Activated CD8-positive, alpha-beta memory T cell treated with anti-CD3 and anti-CD28 coated beads for 4 hours (primary cell): ENCODE measurements at places on chromosomes 4 and X.

- DNase-seq, result no peak
Measured at GRCh38 chrX:153343674-153344073, 9.7 kb downstream of the ZNF275 start.

DNA sequence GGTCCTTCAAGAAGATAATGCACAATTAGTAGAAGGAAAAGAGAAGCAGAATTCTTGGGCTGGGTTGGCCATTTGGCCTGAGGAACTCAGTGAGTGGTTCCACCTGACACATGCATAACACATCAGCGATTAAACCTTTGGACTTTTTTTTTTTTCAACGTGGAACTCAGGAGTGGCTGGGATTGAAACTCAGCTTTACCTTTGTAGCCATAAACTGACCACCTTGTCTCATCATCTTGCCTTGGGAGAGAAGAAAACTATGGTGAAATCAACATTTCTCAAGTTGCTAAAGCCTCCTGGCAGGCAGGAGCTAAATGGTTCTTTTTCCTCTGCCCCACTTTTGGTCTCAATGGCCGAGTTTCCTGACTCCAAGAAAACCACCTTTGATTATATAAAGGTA is 16.3 kb downstream of the PTTG2 start:
- DNase-seq, result no peak

DNA sequence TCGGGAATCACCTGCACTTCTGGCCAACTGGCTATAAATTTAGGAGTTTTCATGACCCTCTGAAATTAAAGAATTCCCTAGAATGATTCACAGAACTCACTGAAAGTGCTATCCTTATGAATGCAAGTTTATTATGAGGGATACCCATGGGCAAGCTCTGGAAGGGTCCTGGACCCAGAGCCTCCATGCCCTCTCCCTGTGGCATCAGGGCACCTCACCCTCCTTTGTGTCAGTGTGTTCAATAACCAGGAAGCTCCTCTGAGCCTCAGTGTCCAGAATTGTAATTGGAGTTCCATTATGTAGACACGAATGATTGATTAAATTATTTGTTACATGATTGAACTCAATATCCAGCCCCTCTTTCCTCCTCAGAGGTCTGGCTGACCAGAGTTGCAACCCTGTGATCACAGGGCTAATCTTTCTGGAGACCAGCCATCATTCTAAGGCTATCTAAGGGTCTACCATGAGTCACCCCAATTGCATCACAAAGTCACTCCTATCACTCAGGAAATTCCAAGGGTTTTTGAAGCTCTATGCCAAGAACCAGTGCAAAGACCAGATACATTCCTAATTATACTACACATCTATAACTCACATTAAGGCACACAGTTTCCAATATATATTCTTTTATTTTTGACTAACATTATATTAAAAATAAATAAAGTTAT is 8.9 kb downstream of the ANXA3 start:
- DNase-seq, result no peak

- no peak for DNase-seq
Measured at GRCh38 chrX:8848911-8849310, 47.7 kb upstream of the FAM9A start.

DNA sequence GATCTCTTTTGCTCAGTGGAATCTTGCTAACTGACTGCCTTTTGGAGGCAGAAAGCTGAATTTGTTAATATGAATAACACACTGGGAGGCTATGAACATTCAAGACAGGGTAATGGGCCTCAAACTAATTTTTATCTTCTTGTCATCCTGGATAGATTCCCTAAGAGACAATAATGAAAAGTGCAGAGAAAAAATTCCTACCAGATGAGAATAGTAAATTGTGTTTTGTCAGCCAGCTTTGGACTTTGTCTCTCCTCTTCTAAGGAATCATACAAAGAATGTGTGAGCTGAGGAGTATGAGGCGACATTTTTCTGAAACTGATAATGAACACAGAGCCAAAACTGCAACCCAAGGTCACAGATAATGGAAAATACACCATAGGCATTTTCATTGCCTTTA is 649.3 kb downstream of the IQCM start:
- DNase-seq, result no peak

DNA sequence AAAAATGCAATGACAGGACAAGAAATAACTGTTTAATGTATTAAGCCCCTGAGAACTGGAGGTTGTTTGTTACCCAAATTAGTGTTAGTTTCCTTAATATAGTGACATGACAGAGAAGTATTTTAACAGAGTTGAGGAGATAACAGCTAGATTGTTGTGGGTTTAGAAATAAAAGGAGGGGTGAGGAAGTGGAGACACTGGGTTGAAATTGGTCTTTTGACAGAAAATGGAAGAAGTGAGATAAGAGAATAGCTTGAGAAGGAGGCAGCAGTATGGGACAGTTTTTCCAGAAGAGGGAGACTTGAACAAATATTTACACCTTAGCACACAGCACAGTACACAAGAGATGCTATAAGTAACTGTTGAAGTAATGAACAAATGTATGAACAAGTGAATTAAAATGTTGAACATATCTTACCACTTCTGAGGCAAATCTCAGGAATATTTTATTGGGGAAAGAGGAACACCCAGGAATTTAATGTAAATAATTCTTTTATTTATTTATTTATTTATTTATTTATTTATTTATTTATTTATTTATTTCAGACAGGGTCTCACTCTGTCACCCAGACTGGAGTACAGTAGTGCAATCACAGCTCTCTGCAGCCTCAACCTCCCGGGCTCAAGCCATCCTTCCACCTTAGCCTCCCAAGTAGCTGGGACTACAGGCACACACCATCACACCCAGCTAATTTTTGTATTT is 58.0 kb upstream of the EGFL6 start:
- no peak for DNase-seq

DNA sequence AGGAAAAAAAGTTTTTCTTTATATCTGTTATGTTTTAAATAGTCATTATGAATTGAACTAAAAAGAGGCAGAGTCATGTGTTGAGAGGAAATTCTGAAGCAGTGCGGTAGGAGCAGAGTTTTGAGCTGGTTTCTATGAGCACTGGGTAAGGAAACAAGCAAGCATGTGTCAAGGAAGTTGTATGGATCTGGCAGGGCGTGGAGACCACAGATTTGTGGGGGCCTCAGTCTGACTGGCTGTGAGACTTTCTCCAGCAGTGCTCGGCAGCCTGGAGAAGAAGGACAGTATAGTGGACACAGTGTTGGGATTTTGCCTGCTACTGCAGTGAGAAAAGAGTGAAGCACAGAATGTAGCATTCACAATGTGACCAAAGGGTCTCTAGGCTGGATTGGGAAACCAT is 399.1 kb downstream of the INPP4B start:
- DNase-seq, result no peak

DNA sequence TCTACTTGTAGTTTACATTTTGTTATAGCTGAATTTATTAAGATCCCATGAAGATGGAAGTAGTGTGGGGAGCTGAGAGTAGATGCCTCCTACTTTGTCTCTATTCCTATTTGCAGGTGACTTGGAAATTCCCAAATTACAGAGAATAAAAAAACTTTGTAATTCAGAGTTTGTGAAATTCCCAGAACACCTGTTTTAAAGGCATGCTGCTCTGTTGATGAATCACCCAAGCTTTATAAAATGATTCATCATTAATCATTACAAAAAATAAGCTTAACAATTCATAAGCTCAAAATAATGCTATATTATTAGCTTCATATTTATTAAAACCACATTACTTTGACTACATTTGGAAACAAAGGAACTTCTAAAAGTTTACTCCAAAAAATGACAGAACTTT is 856.3 kb downstream of the RPA4 start:
- no peak for DNase-seq

DNA sequence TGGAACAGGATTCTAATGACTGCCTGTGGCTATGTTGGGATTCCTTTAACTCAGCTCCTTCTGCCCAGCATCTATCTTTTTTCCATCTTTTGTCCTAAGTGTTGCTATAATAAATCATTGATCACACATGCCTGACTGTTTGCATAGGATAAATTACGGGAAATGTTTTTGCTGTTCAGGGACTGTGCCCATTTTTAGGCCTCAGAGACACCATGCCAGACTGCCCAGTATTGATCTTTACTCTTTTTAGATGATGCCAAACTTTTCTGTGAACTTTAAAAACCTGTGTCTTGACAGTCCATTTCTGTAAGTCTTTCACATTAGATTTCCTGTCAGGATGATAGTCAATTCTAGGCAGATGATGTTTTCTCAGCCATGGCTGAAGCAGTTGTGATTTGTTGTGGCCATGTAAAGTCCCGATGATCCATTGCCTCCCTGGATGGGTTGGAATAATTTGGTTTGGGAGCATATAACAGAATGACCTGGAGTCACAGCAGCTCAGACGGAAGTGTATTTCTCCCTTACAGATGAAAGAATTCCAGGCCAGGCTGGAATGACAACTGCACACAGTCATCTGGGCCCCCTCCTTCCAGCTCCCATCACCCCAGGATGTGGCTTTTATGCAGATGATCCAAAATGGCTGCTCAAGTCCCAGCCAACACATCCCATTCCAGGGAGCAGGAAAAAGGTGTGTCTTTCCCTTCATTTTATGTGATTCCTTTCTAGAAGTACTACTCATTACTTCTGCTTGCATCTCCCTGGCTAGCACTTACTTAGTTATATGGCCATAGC is 3.4 kb downstream of the HTT-AS start:
- DNase-seq, result no peak

DNA sequence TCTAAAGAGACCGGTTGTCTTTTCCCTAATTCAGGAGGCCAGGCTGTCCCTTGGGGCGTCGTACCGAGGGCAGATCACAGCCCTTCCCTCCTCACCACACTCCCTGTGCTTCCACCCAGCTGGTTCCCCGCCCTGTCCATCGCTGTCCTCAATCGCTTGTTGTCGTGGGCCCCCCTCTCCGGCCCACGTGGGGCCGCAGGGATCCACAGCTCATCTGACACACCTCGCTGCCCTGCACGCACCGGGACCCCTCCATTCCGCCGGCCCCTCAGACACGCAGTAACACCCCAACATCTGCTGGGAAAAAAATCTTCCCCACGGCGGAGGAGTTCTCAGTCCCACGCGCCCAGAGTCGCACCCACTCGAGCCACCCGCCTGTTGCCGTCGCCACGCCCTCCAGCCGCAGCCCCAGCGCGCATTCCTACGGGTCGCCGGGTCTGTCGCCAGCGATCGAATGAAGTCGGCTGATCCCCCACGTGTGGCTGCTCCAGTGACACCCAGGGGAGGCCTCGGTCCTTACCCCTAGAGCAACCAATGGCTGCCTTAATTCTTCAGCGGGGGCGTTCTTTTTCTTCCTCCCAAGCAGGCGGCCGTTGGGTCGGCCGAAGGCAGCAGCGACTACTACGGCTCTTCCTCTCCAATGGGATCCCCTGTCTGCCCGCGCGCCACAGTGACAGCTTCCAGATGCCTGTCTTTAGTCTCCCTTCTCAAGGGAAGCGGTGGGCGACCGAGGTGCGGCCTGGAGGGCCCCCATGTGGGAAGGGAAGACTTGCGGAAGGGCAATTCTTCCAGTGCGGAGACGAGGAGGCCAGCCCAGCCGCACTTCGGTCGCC is 893 bp upstream of the SEPTIN11 start:
- peak; percentile 43 for DNase-seq

DNA sequence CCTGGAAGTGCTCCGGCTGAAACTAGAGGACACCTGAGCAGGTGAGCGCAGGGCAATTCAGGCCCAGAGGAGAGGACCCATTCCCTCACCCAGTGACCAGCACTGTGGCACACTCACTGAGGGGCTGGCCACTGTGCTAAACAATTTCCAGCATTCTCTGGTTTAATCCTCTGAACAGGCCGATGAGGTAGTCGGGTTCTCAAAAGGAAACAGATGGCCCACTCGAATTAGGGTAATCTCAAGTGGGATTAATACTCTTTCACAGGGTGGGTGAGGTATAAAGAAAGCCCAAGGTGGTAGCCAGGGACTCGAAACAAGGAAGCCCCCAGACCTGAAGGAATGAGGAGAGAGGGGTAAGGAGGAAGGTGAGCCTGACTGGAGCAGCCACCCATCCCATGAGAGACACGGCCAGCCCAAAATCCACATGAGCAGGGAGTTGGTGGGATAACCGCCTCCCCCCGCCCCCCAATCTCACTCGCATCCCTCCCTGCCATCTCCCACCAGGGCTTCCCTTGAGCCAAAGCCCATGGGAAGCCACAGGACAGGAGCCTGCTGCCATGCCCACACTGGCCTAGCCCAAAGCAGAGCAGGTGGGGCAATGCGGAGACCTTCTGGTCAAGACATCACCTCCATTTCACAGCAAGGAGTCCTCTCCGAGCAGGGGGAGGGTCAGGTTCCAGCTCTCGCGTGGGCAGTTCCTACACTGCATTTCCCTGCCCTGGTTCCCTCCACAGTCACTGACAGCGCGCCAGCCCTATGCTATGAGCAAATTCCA is 55.0 kb downstream of the SH3KBP1 start:
- no peak for DNase-seq

GRCh38 chrX:1323315-1323714 is 13.3 kb upstream of the IL3RA start:
- DNase-seq, result no peak

DNA sequence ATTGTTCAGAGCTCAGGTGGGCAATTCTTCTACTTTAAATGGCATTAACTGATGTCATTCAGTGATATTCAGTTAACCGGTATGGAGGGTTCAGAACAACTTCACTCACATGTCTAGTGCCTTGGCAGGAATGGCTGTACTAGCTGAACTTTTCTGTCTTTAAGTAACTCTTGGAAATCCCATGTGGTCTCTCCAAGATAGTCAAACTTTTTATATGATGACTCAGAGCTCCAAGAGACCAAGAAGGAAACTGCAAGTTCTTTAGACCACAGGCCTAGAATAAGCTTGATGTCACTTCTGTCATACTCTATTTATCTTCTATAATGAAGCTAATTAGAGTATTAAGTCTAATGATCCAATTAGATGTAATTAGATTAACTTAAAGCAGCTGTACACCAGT is 24.9 kb downstream of the LHFPL1 start:
- no peak for DNase-seq

- no peak for DNase-seq
Measured at GRCh38 chr4:124028182-124028581, 631.6 kb downstream of the SPRY1 start.

GRCh38 chrX:107477406-107477805 is 28.0 kb downstream of the FRMPD3 start:
- DNase-seq, result no peak

DNA sequence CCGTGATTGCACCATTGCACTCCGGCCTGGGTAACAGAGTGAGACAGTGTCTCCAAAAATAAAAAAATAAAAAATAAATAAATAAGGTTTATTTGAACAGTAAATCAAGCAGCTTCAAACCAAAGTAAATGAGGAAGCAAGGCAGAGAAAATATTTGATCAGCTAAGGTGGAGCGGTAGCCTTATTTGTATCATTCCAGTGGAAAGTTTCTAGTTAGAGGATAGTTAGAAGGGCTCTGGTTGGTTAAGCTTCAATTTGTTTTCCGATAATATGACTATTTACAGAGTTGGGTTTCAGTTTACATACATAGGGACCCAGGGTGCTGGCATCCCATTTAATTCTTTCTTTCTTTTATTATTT is 21.8 kb upstream of the OPHN1 start:
- DNase-seq, result no peak
